ENCODE measurements at places on chromosomes 6 and 20.

GRCh38 chr6:80437221-80437620, 330.8 kb downstream of the BCKDHB start:
- no peak for DNase-seq

- peak; percentile 42 for DNase-seq
These were observed 1.6 kb downstream of the ZMYND8 start for GRCh38 chr20:47354714-47355488.

DNA sequence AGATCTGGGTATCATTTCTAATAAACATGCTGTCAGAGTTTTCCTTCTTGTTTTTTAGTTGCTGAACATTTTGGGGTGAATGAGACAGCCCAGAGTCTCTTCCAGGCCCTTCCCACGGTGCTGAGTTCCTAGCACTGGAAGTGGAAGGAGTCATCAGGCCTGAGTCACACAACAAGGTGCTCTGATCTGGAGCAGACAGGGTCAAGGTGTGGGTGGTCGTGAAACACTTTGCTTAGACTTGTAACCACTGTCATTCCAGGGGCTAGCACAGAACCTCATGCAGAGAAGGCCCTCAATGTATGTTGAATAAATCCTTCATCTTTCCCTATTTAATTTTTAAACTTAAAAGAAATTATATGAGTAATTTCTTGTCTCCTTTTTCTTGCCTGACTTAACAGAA, 60.6 kb downstream of the TXLNB start:
- DNase-seq: no peak

- DNase-seq: no peak
These were observed 155.1 kb upstream of the ENPP5 start for GRCh38 chr6:46325561-46326530.

DNA sequence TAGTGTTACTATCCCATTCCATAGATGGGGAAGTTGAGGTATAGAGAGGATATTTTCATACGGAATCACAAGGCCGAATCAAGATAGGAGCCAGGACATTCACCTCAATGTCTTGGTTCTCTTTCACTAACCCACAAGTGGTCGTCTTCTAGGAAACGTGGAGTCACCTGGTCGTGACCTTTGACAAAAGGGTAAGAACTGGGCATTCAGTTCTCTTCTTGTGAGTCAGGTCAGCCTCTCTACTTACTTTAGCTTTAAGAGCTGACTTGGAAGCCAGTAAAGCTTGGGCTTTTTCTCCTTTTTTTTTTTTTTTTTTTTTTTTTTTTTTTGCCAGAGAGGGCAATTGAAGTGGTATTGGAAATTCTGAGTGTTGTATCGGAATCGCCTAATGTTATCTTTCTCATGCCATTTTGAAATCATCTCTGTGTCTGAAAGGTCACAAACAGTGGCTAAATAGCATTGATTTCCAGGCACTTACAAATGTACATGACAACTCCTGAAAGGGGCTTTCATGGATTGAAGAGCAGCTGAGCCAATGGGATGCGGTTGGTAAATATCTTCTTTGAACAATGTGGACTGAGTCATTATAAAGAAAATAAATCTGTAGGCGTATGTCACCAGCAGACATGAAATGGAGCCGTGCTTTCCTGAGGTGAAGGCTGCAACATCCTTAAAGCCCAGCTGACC, 356.9 kb downstream of the KIF16B start:
- DNase-seq: no peak

- no peak for DNase-seq
These were observed 81.5 kb downstream of the SHLD1 start for GRCh38 chr20:5831539-5832237.

DNA sequence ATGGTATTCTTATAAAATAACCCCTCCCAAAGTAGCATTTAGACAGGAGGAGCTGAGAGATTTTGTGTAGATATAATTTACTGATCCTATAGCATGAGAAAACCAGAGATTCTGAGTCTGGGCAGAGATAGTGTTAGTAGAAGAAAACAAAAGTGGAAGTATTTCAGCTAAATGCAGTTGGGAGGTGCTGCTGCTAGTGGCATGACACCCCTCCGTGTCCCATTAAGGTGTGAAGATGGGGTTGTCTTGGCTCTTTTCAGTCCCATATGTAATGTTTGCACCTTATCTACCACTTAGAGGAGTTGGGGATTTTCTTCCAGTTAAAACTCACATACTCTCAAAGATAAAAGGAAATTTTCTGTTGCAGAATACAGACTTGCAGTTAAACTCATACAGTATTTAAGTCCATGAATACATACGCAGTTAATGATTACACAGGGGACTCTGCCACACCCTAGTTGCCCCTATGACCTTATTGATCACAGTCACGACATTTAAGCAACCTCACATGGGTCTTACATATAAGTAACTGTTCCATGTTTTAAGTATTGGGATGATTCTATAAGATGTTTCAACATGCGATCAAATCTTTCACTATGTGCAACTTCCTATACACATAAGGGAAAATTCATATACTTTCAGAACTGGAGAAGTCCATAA, 11.5 kb downstream of the TAAR2 start:
- no peak for DNase-seq

- DNase-seq: no peak
These were observed 280.6 kb downstream of the KHDC1L start for GRCh38 chr6:72944660-72945059.

- DNase-seq: no peak
These were observed 45.1 kb upstream of the TAGAP start for GRCh38 chr6:159089909-159090308.

DNA sequence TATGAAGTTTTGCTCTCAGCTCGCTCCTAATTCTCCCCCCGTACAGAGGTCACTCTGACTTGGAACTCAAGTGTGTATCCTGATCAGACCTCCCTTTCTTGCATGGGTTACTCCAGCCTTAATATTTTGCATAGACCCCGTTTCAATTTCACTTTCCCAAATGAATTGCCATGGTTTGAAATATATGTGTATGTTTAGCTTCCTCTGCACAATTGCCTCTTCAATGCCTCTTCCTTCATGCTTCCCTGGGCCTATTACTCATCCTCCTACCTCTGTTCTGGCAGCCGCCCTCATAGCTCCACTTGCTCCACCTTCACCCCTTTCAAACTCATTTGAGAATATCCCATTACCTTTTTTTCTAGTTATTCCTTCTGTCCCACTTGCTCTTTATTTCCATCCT, 90.0 kb upstream of the SAMD5 start:
- no peak for DNase-seq

- DNase-seq: no peak
These were observed 19.2 kb downstream of the MAPK13 start for GRCh38 chr6:36149476-36149875.

- no peak for DNase-seq
These were observed 110.7 kb downstream of the ZDHHC14 start for GRCh38 chr6:157491571-157492232.

- DNase-seq: no peak
These were observed 45.3 kb upstream of the CNR1 start for GRCh38 chr6:88211446-88211845.

DNA sequence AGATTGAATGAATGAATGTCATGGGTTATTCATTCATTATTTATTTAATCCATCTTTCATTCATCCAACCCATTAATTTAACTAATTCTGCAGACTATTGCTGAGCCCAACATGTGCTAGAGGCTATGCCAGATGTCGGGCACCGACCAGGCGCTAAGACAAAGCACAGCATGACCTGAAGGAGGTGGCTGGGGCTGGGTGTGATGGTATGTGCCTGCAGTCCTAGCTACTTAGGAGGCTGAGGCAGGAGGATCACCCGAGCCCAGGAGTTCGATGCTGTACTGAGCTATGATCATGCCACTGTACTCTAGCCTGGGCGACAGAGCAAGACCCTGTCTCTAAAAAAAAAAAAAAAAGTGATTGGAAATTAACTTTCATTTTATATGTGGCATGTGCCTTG, 5.7 kb upstream of the SLC22A7 start:
- DNase-seq: no peak

DNA sequence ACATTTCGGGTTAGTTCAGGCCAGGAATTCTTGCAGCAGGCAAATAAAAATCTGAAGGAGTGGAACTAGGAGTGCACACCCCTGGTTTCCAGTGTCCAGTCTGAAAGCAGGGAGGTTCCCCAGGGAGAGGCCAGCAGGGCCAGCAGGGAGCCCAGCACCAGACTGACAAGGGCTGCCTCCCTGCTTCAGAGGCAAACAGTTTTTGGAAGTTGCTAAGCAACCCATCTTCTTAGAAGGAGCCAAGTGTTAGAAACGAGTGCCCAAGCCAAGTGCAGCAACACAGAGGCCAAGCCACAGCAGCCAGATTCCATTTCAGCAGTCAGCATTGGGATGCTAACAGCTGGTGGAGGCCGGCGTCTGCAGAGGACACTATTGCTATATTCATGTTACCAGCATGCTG, 179.1 kb downstream of the SYNDIG1 start:
- DNase-seq: no peak

DNA sequence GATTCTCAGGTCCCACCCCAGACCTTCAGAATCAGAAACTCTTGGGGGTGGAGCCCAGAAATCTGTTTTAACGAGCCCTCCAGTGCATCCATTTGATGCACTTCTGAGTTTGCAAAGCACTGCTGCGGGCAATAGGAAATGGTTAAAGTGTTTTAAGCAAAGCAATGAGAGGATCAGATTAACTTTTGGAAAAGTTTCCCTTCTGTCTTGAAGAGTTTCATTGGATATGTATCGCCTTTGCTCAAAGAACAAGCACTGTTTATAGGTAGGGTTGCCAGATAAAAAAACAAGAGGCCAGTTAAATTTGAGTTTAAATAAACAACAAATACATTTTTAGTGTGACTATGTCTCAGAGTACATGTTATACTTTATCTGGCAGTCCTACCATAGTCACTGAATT, 226.0 kb downstream of the BMP7 start:
- DNase-seq: no peak

GRCh38 chr20:60541991-60542390, 583.8 kb downstream of the CDH26 start:
- DNase-seq: no peak

DNA sequence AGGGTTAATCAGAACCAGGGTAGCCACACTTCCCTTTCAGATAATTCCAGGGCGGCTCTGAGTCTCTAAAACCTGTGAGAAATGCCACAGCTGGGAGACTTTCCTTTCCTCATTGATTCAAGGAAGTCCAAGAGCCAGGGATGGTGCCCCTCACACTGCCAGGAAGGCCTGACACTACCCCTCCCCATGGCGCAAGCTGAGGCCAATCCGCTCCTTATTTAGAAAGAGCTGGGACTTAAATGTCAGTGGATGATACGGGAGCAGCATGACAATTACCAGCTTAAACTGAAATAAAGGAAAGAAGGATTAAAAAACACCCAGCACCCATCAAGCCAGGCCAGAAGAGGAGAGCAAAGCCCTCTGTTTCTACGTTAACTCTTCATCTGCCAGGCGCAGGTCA, 244.4 kb downstream of the LRFN2 start:
- DNase-seq: no peak

DNA sequence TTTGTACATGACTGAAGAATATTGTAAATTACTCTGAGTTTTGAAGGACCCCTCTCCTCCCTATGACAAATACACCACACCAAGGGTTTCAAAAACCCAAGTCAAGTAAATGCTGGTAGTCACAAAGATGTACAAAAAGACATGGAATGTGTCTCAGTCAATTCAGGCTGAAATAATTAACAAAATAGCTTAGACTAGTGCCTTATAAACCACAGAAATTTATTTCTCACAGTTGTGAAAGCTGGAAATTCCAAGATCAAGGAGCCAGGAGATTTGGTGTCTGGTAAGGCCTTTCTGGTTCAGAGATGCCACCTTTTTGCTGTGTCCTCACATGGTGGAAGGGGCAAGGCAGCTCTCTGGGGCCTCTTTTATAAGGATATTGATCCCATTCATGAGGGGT, 202.3 kb upstream of the RIN2 start:
- DNase-seq: no peak

- no peak for DNase-seq
These were observed 35.7 kb downstream of the TSPYL4 start for GRCh38 chr6:116218172-116218633.

GRCh38 chr6:90938122-90938521, 351.2 kb upstream of the MAP3K7 start:
- DNase-seq: no peak

DNA sequence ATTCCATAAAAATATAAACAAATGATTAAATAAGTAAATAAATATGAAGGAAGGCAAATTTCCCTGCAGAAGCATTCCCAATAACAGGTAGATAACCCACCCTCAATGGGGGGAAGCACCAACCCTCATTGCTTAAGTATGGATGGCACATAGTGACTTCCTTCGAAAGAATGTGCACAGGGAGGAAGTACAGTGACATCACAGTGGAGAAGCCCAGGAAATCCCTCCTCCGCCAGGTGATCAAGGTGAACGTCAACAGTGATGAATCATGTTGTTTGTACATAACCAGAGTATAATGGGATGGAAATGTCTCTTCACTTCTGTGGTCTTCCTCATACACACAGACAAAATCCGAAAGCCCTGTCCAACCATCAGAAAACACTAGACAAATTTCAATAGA, 267.9 kb downstream of the THBS2 start:
- peak; percentile 63 for DNase-seq

GRCh38 chr6:47376930-47377329, 67.2 kb upstream of the TNFRSF21 start:
- DNase-seq: no peak

GRCh38 chr6:157658301-157658700, 164.7 kb upstream of the SNX9 start:
- no peak for DNase-seq

GRCh38 chr6:21808045-21808470, 214.5 kb downstream of the SOX4 start:
- no peak for DNase-seq

DNA sequence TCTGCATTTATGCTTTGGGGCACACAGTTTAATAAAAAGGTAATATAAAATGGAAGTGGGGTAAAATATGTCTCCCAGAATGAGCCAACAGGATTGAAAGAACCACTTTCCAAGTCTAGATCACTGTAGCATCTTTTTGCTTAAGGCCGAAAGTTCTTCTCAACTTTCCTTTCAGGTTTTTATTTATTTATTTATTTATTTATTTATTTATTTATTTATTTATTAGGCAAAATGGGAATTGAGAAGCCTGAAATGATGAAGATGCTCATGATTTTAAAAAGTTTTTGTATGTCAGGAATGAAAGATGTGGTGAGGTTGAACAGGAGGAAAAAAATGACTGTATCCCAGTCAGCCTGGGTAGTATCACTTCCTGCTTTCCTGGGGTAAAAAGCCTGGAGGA, 24.0 kb downstream of the TSHZ2 start:
- no peak for DNase-seq

GRCh38 chr6:170072246-170072645, 218.6 kb downstream of the DLL1 start:
- no peak for DNase-seq

GRCh38 chr6:56807326-56807988, 147.4 kb upstream of the BEND6 start:
- no peak for DNase-seq
